ENCODE measurements at places on chromosomes 11 and 22. TPM values are rescaled to one million over a fixed set of nuclear protein-coding genes. Genes with fewer than 3 reads are reported as not detected.

Gene BCO2
- 1.2 TPM for total RNA-seq

Gene MMP27
- not detected for total RNA-seq

Gene TECTA
- total RNA-seq = 0.79 TPM

Gene SUSD2
- 2.0 TPM for total RNA-seq

Gene LRP5
- total RNA-seq = 9.4 TPM

Gene CARD16
- not detected for total RNA-seq

Gene LMNTD2
- 10.6 TPM for total RNA-seq

Gene OR10D3
- total RNA-seq = not detected

Gene CHST1
- total RNA-seq = not detected

Gene TRPM5
- total RNA-seq = under 0.01 TPM

Gene LARGE1
- 8.2 TPM for total RNA-seq

Gene CLDN5
- total RNA-seq = not detected

Gene RAB3IL1
- total RNA-seq = 0.79 TPM

Gene HNRNPUL2
- 9.3 TPM for total RNA-seq

Gene APOBEC3B
- 1.2 TPM for total RNA-seq

Gene CCDC73
- total RNA-seq = not detected

Gene RAB39A
- total RNA-seq = 0.39 TPM

Gene FGF3
- not detected for total RNA-seq

Gene ADM2
- total RNA-seq = 0.79 TPM

Gene CRY2
- total RNA-seq = 33.8 TPM

Gene PRSS23
- 620 TPM for total RNA-seq

Gene POU2AF2
- total RNA-seq = not detected

Gene DLG2
- 2.7 TPM for total RNA-seq

Gene TOM1
- 84.5 TPM for total RNA-seq

Gene JRKL
- total RNA-seq = 6.4 TPM

Gene SYT13
- total RNA-seq = not detected

Gene TTC36
- total RNA-seq = 2.7 TPM

Gene OR8D4
- total RNA-seq = not detected

Gene MMP7
- not detected for total RNA-seq

Gene FGF19
- total RNA-seq = not detected

Gene DDX25
- not detected for total RNA-seq

Gene PRMT3
- 9.0 TPM for total RNA-seq

Gene PLEKHB1
- total RNA-seq = 1.2 TPM

Gene CBLIF
- total RNA-seq = not detected

Gene OR6A2
- total RNA-seq = 0.11 TPM

Gene PKDREJ
- total RNA-seq = under 0.01 TPM

Gene A4GALT
- total RNA-seq = 7.9 TPM

Gene NRGN
- 0.11 TPM for total RNA-seq

Gene SLC29A2
- 0.39 TPM for total RNA-seq

Gene CRYBB2
- 0.22 TPM for total RNA-seq

Gene CNGA4
- total RNA-seq = not detected

Gene CCDC157
- 3.5 TPM for total RNA-seq

Gene ACR
- not detected for total RNA-seq

Gene SEPTIN3
- under 0.01 TPM for total RNA-seq

Gene ZDHHC13
- 21.6 TPM for total RNA-seq

Gene C11orf87
- not detected for total RNA-seq

Gene SPDYC
- not detected for total RNA-seq

Gene RTN4R
- total RNA-seq = 2.0 TPM

Gene SLC17A6
- not detected for total RNA-seq

Gene CFAP300
- total RNA-seq = 13.3 TPM

Gene CCT8L2
- total RNA-seq = not detected

Gene RIBC2
- total RNA-seq = 0.65 TPM

Gene ADAMTS8
- total RNA-seq = not detected

Data from placental epithelial cell (primary cell).